Stimulated activated CD4-positive, alpha-beta T cell treated with anti-CD3 and anti-CD28 coated beads, Interleukin-12 subunit alpha, Interleukin-12 subunit beta, amount 100 ng/mL, for 4 hours (primary cell): ENCODE measurements at places on chromosomes 3 and 15.
A peak's percentile ranks its signal among the peaks of the same experiment; 100 is the strongest.

GRCh38 chr15:41950489-41950888, 21.9 kb downstream of the EHD4 start:
- DNase-seq: no peak

- DNase-seq: peak; percentile 18
Observed at GRCh38 chr15:85854345-85855097, 59.8 kb upstream of the KLHL25 start.

DNA sequence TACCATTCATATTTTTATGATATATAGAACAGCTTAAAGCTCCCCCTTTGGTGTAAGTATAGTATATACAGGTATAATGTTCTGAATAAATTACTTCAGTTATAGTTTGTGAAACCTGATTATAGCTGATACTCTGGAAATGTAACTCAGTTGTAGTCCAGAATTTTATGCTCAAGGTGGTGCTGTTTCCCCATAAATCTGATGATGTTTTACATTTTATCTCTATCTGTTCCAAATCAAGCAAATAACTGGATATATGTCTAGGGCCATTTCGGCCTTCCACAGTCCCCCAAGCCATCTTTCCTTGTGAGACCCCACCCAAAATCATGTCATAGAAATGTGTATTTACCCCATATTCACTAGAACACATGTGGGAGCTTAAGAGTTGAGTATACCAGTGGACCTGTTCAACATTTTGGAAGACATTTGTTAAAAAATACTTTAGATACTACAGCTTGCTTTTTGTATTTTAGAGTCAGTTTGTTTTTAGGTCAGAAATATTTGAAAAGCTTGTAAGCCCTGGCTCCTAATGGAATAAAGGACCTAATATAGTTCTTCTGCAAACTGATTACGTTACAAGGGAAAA, 107.1 kb downstream of the ATG7 start:
- no peak for DNase-seq

DNA sequence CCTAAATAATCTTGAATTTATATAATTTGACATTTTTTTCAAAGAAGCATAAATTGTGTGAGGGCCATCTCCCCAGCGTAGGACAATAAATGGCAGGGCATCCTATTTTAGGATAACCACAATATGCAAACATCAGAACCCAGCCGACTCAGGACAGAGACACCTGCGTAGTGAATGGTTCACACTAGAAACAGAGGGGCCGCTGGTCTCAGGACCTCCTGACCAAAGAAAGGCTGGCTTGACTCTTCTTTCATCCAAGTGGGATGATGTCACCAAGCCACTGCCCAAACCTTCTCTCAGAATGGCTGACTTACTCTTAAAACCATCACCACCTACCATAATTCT, 162.1 kb downstream of the FOXP1 start:
- no peak for DNase-seq

DNA sequence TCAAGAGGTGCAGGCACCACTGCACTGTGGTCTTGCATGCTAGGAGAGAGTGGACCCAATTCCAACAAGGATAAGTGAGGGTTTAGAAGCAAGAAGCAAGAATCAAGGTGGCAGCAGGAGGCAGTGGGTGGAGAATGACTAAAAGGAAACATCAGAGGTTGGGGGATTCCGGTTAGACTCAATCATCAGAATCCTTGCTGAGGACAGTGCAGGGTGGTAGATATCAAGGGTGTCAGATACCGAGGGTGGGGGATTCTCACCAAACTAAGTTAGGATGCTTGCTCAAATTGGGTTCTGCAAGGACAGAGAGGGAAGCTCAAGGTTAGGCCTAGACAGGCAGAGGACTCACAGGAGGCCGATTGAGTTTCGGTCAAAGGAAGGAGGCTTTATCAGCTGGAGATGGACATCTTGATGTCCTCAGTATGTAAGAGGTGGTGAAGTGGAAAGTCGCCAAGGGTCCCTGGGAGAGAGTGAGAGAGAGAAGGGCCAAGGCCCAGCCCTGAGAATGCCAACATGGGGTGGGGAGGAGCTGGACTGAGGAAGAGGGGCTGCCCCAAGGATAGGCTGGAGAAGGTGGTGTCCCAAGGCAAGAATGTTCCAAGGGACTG, 102.2 kb downstream of the ARNT2 start:
- DNase-seq: no peak

DNA sequence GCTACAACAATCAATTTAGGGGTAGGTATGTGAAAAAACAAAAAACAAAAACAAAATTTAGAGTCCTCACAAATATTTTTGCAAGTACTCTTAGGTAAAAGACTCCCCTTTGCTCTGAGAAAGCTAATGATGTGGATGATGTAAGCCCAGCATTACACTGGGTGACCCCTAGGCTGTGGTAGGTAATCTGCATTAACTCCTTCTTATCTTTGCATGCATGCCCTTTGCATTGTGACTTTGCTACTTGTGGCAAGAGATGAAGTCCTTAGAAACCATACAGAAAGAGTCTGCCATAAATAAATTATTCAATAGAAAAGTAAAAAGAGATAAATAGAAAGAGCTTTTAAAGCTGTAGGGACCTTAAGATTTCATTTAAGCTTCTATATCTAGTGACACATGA, 159.7 kb upstream of the MBNL1 start:
- no peak for DNase-seq
